Memory B cell (primary cell): ENCODE measurements at places on chromosomes 11 and 22.

- no peak for DNase-seq
Observed at GRCh38 chr11:121236115-121237001, 56.2 kb upstream of the SC5D start.

- DNase-seq = peak; percentile 82
Observed at GRCh38 chr11:3824714-3825472, 15.9 kb downstream of the RHOG start.

- DNase-seq = no peak
Observed at GRCh38 chr22:50213263-50213662, 12.5 kb downstream of the SELENOO start.

- DNase-seq = no peak
Observed at GRCh38 chr11:45615182-45615792, 50.1 kb downstream of the CHST1 start.
